ENCODE measurements at places on chromosomes 12 and 14.

- no peak for DNase-seq
These were observed 64.8 kb downstream of the IGF1 start for GRCh38 chr12:102415515-102415914.

DNA sequence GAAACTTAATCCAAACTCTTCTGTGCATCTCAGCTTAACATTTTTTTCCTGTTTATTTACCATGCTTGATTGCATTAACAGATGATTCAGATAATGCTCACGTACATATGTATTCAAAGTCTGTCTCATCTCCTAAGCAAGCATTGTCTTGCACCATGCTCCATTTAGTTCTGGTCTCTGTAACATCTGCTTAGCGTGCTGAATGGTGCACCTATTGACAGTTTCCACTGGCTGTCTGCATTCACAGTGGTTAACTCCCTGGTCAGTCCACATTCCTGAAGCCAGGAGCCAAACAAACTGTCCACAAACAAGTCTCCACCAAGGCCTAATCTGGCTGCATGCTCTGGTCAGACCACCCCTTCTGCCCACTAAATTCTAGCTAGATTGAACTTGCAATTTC, 83.9 kb downstream of the KNTC1 start:
- no peak for DNase-seq

- peak; percentile 31 for DNase-seq
These were observed 25.7 kb upstream of the TC2N start for GRCh38 chr14:91893007-91893406.

DNA sequence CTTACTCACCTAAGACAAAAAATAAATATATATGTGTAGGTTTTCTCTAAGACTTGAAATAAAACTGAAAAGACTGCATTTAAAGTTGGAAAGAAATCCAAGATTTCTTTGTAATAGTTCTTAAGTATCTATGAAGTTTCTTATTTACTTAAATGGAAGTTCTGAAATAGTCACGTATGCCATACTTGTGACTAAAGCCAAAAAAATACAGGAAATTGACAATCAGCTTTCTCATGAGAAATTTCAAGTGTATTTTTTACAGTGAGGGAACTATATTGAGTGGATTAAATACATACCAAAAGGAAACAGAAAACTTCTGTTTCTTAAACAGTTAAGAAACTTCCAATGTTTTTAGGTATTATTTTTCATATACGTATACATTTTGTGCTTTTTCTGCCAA, 188.1 kb downstream of the DPY19L2 start:
- DNase-seq, result no peak

GRCh38 chr14:22748206-22748605, 18.3 kb upstream of the OXA1L start:
- no peak for DNase-seq

GRCh38 chr14:64387232-64387781, 846 bp upstream of the MTHFD1 start:
- DNase-seq, result no peak

GRCh38 chr12:50387972-50388478, 8.4 kb downstream of the FAM186A start:
- DNase-seq, result no peak

DNA sequence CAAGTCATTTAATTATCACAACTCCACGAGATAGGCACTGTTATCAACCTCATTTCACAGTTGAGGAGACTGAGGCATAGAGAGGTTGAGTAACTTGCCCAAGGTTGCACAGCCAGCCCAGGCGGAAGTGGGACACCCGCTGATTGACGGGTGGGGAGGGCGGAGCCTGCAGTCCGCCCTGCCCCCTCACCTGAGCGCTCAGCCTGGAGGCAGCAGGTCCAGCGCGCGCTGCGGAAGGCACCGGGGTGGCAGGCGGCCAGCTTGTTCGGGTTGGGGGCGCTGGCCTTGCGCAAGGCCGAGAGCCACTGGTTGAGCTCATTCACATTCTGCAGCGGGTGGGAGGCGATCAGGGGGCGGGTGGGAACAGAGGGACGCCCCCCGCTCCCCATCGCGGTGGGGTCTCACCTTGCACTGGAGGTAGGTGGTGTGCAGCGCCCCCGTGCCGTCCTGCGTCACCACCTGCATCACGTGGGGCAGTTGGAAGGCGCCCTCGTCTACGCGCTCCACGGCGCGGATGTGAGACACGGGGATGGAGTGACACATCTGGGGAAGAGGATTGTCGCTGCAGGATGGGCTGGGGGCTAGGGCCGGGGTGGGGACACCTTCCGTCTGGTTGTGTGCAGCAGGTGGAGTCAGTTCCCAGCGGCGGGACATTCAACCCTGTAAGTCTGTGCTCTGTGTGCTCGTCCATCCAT, 31.7 kb downstream of the RASAL1 start:
- DNase-seq, result peak; percentile 79

- DNase-seq, result no peak
These were observed 1341.3 kb downstream of the LRFN5 start for GRCh38 chr14:42947991-42948390.

GRCh38 chr12:122022393-122023338, 982 bp downstream of the BCL7A start:
- DNase-seq, result peak; percentile 56

GRCh38 chr12:52813885-52814709, at the start of gene KRT4:
KRT4 (minus strand) TSS chr12:52814116; CDS start chr12:52814058, 58 bp downstream.
- DNase-seq, result no peak

- DNase-seq, result no peak
These were observed 22.7 kb downstream of the LRRC74A start for GRCh38 chr14:76848879-76849278.

GRCh38 chr12:15719230-15719629, 70.0 kb downstream of the EPS8 start:
- DNase-seq, result no peak

- no peak for DNase-seq
These were observed 30.6 kb upstream of the FBXO34 start for GRCh38 chr14:55240526-55241178.

DNA sequence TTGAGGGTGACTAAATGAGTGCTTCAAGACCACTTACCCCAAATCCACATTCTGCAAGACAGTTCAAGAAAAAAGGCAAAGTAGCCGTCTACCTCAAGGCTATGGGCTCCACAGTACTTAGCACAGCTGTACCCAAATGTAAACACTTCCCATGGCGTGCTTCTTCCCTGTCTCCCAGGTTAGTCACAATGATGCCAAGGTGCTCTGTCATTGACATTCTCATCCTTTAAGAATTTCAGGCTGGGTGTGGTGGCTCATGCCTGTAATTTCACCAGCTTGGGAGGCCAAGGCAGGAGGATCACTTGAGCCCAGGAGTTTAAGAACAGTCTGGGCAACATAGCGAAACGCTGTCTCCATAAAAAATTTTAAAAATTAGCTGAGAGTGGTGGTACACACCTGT, 51.2 kb upstream of the CERS5 start:
- DNase-seq, result no peak

DNA sequence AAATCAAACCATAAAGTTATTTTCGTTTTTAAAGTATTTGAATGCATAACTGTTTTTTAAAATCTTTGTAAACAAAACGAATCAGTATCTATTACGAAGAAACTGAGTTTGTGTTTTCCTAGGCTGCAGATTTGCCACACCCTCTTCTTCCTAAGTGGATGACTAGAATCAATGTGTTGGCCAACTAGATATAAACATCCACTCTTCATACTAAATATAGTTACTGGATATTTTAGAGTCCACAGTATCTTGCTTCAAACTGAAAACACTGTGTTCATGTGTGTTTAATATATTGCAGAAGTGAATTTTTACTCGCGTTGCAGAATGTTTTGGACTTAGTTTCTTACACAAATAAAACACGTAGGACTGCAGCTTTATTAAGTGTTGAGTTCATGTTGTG, 63.2 kb downstream of the KLHL28 start:
- no peak for DNase-seq

DNA sequence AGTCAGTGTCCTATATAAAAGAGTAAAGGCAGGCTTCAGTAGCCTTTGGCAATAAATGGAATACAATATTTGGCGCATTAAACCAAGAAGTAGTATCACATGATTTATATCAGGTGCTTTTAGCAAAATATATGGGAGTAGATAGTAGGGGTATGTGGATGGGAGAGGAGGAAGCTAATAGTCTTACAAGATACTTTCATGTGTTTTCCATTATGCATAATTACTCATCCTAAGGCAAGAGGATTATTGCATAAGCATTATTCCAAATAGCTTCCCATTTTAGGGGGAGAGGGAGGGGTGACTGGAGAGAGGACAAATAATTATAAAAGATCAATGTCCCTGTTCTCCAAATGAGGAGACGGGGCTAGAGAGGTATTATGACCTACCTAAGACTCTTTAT, 104.3 kb downstream of the DUSP6 start:
- no peak for DNase-seq

DNA sequence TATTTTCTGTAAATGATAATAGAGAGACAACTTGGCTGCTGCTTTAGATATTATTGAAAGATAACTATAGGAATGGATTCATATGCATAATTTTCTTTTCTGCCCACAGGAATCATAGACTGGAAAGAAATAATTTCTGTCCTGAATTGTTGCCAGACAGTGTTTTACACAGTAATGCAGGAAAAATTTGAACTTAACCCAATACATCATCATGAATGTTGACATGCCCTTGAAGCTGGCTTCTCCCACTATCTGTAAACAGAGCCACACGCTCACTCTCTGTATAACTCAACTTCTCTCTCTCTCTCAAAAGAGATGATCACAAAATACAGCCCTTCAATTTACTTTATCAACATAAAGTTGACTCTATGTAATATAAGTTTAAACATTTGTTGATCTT, 56.6 kb downstream of the PAX9 start:
- no peak for DNase-seq

- DNase-seq, result no peak
These were observed 14.9 kb downstream of the TRMT61A start for GRCh38 chr14:103543721-103544387.

- DNase-seq, result no peak
These were observed 68.5 kb upstream of the BEGAIN start for GRCh38 chr14:100655741-100656085.

- no peak for DNase-seq
These were observed 3.2 kb upstream of the TDG start for GRCh38 chr12:103962493-103962892.

- DNase-seq, result no peak
These were observed 368.0 kb downstream of the CCDC91 start for GRCh38 chr12:28558250-28558649.

GRCh38 chr12:76706761-76707160, 57.2 kb upstream of the ZDHHC17 start:
- no peak for DNase-seq

DNA sequence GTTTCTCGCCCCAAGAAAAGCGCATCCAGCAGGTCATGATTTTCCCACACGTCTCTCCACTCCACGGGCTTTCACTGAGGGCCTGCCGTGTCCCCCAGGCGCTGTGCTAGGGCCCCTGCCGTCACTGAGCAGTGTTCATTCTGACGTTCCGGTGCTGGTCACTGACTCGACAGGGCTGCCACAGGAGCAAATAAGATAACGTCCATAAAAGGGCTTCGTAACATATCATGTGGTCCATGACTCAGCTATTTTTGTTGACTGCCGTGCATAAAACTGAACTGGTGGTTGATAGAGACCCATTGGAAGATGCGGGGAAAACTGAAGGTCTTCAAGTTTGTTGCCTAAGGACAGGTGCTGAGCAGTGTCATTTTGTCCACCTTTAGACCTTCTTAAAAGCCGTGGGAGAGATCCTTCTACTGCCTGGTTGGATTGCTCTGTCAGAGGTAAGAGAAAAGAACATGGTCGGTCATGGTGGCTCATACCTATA, 46.3 kb downstream of the ADGRD1 start:
- DNase-seq, result no peak

GRCh38 chr12:3792623-3793288, 39.8 kb upstream of the CRACR2A start:
- DNase-seq, result no peak

GRCh38 chr12:92210071-92210470, 64.4 kb upstream of the BTG1 start:
- DNase-seq, result no peak

DNA sequence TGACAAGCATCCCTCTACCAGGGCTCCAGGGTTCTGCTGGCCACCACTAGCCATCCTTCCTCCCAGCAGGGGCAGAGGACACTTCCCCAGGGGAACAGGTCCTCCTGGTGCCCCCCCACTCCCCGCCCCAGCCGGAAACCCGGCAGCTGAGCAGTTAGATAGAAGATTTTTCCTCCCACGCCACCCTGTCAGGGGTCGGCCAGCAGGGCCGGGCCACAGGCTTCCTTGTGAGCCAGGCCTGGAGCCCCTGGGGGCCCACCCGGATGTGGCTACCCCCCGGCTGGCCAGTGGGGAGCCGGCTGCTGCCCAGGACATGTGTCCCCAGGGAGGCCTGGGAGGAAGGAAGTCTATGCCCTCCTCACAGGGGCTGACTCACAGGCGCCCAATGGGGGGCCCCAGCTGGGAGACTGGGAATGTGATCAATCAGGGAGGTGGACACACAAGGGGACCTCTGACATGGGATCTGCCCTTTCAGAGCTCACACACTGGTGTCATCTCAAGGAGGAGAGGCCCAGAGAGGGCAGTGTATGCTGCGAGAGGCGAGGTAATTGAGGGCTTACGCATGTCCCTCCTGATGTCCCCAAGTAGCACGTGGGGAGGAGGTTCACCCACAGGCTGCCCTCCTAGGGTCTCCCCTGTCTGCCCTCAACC, 4.2 kb downstream of the SH2B3 start:
- peak; percentile 57 for DNase-seq

- DNase-seq, result peak; percentile 76
These were observed 1.6 kb downstream of the SUDS3 start for GRCh38 chr12:118377884-118378470.

DNA sequence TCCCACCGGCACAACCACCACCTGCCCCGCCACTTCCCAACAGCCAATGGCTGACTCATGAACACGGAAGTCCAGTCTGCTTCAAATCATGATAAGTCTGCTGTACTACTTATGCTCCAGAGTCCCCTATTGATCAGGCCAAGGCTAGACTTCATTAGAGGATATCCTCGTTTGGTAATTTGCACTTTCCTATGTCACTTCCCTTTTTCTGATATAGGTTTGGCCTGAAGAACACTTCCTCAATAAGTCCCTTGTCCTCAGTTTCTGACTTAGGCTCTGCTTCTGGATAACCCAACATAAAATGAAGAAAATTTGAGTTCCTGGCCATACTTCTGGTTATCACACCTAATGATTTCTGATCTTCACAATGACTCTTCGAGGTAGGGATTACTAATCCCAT, 45.3 kb downstream of the IFNG-AS1 start:
- DNase-seq, result no peak

- DNase-seq, result no peak
These were observed 40.7 kb upstream of the RIN3 start for GRCh38 chr14:92472860-92473259.

- DNase-seq, result peak; percentile 31
These were observed 5.9 kb upstream of the RERG start for GRCh38 chr12:15227004-15227679.

- DNase-seq, result no peak
These were observed 8.4 kb downstream of the ASIC1 start for GRCh38 chr12:50065726-50066310.

DNA sequence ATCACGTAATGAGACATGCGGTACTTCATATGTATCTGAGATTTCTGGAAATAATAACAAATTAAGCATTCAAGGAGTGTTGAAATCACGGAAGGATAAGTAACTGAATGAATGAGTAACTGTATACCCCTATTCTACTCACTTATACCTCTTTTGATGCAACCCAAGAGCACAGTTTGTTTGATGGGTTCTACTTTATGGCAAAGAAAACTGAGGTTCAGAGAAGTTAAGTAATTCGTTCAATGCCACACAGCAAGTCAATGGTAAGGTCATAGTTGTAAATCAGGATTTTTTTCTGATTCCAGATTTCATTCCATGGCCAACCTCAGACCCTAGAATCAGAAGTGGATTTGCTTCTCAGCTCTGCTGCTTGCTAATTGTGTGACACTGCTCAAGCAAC, 544.5 kb upstream of the TBX3 start:
- DNase-seq, result no peak

- no peak for DNase-seq
These were observed 17.9 kb downstream of the PLD4 start for GRCh38 chr14:104942586-104942985.
